ENCODE measurements at places on chromosomes 2 and 18.

GRCh38 chr2:112644155-112644932 lies 1.4 kb upstream of the SLC20A1 start:
- DNase-seq, result peak; percentile 58

- no peak for DNase-seq
Observed at GRCh38 chr18:57943723-57944122, 100.3 kb upstream of the NEDD4L start.

DNA sequence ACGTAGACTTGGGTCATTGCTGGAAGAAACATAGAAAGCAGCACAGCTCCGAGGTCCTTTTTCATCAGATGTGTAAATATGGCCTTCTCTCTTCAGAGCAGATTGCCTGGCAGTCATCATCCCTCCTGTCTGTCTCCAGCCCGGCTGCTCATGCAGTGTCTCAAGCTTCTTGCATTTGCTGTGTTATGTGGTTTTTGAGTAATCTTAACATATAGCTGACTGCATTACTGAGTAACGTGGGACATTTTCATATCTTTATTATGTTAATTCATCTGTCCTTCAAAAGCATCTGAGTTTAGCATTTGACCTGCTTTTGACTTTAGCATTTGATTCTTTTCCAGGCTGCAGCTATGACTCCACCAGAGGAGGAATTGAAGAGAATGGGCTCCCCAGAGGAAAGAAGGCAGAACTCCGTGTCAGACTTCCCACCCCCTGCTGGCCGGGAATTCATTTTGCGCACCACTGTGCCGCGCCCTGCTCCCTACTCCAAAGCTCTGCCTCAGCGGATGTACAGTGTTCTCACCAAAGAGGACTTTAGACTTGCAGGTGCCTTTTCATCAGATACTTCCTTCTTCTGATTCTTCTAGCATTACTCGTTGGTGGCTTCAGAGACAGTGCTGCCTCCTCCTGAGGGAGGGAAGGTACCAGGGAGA lies 116.2 kb downstream of the RAB3GAP1 start:
- no peak for DNase-seq

DNA sequence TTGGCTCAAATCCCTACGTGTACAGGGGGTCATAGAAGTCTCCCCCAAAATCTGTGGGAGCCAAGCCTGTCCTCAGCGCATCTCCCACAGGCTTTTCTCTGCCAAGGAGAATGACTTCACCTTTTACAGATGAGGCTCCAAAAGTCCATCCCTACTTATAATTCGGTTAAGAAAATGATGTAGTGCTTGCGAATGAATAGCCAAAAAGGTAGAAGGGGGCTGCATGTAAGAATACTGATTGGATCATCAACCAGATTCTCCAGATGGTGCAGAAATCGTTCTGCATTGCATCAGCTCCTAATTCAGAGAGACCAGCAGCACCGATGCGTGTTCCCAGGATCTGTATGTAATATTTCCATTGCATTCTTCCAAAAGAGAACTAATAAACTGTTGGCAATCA lies 91.9 kb downstream of the EPHA4 start:
- no peak for DNase-seq

GRCh38 chr2:26654061-26654340 lies 12.8 kb upstream of the CIB4 start:
- no peak for DNase-seq

GRCh38 chr2:216428618-216429350 lies 16.5 kb downstream of the SMARCAL1 start:
- DNase-seq, result no peak

GRCh38 chr2:42142547-42143184 lies 26.5 kb upstream of the EML4 start:
- no peak for DNase-seq

- no peak for DNase-seq
Observed at GRCh38 chr2:8441371-8441770, 240.5 kb upstream of the ID2 start.

DNA sequence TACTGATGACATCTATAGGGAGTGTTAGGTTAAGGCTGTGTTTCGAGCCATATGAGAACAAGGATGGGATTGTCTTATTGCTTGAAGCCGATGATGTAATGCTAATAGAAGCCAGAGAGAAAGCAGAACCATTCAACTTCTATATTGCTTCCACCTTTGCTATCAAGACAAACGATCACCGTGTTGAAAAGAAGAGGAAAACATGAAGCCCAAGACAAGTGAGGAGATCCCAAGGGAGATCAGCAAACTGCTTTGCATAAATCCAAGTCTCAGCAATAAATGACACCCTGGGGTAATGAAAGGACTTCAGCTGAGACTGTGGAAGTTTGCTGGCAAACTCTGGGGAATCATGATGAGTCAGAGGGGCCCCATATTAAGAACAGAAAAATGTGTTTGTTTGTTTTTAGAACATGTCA lies 206.2 kb downstream of the NCKAP5 start:
- DNase-seq, result no peak

GRCh38 chr18:74148543-74149070 lies 284 bp downstream of the TIMM21 start:
- no peak for DNase-seq

DNA sequence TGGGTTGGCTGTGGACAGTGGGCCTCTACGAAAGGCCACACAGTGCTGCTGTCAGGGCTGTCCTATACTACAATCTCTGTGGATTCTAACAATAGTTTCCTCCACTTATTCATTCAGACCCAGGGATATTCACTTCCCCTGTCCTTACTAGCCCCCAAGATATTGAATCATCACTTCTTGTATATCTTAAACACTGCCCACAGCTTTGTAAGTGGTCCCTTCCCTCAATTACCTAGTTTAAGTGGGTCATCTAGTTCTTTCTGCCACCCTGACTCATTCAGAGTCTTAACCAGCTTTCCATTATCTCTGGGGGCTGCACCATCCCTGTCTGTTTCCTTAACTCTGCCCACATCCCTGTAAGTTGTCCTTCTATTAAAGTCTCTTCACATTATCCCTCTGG lies 69.2 kb downstream of the CD28 start:
- no peak for DNase-seq

DNA sequence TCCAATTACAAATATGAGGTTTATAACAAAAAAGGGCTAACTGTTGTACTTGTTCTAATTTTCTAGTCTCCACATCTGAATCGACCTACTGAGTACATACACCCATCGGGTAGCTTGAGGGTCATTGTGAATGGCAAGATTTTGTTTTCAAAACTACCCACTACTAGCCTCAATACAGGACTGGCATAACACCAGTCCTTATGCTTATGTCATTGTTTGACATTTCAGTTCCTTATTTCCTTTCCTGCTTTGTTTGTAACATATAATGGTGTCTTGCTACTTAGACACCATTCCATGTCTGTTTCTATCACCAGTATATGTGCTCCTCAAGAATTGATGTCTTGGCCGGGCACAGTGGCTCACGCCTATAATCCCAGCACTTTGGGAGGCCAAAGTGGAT lies 86.0 kb downstream of the EPHA4 start:
- DNase-seq, result no peak

GRCh38 chr2:43576981-43577892 lies 18.6 kb downstream of the THADA start:
- peak; percentile 6 for DNase-seq

DNA sequence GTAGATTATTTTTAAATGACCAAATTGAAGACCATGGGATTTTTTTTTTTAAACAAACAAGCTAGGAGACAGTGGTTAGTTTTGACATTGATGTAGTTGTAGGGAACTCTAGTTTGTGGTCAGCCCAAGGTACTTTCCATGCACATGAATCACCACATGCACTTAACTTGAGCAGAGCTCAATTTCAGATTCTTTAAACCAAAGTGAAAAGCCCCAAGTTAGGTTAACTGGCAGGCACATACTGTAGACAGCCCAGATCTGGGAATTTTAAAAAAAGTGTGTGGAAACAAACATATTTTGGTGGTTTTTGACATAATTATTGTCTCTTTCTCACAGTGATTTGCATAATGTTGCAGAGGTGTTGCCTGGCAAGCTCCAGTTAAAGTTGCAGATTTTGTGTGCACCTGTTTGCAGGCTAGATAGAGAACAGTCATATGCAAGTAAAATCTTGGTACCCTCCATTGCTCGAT lies 88.4 kb downstream of the BCL2L11 start:
- DNase-seq, result no peak

GRCh38 chr18:59792353-59792752 lies 95.1 kb upstream of the CCBE1 start:
- DNase-seq, result no peak

DNA sequence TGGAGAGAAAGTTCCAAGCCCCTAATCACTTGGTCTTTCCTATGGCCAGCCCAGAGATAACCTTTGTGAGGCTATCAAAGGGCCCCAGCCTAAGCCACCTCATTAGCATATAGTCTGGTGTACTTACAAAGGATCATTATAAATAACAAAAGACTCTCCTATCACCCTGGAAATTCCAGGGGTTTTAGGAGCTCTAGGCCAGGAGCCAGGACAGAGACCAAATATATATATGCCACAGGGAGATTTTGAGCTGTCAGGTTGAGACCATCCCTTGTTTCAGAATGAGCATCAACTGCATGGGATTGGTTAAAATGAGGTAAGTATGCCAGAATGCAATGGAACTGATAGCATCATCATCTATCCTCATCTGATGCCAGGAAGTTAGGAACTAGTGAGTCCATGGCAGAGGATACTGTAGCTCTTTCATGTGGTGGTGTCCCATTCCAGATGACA lies 32.1 kb upstream of the CHRNA1 start:
- DNase-seq, result no peak

- DNase-seq, result no peak
Observed at GRCh38 chr18:48754993-48755473, 195.7 kb downstream of the SMAD7 start.

- no peak for DNase-seq
Observed at GRCh38 chr2:26088038-26088643, 54.3 kb downstream of the RAB10 start.

- DNase-seq, result no peak
Observed at GRCh38 chr2:163044114-163044513, 205.5 kb upstream of the KCNH7 start.

- no peak for DNase-seq
Observed at GRCh38 chr2:169673921-169674320, 20.3 kb downstream of the CFAP210 start.

- peak; percentile 64 for DNase-seq
Observed at GRCh38 chr2:58448065-58448507, 207.0 kb upstream of the FANCL start.

GRCh38 chr18:26082475-26082874 lies 7.9 kb downstream of the SS18 start:
- no peak for DNase-seq

DNA sequence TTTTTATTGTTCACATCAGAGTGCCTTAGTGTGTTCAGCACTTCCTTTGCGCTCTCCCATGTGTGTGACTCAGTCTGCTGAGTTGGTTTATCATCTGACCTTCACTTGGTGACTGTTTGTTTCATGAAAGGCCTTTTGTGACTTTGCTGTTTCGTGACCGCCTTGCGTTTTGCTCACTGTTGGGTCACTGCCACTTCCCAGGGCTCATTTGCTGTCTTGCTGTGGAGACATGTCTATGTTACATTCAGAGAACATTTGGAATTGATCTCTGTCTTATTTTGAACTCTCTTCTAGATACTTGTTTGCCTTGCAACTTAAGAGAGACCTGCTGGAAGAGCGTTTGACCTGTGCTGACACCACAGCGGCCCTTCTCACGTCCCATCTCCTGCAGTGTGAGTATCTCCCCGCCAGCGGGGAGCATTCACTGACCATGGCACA lies 54.7 kb downstream of the FARP2 start:
- no peak for DNase-seq

- peak; percentile 26 for DNase-seq
Observed at GRCh38 chr2:222424729-222425671, 657 bp downstream of the SGPP2 start.

DNA sequence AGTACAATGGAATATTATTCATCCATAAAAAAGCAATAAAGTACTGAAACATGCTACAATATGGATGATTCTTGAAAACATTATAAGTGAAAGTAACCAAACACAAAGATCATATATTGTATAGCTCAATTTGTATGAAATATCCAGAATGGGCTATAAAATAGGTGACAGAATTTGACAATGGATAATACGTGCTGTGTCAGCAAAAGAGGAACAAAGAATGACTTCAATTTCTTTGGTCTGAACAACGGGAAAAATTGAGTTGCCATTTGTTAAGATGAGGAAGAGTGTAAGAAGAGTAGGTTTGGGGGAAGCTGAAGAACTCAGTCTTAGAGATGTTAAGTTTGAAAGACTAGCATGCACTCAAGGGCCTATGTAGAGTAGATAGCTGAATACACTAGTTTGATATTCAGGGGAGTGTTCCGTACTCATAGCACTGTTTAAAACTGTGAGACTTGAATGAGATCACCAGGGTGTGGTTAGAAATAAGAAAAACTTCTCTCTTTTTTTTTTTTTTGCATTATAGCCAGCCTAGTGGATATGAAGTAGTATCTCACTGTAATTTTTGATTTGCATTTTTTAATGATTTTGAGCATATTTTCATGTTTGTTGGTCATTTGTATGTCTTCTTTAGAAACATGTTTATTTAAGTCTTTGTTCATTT lies 213.6 kb downstream of the NR4A2 start:
- DNase-seq, result no peak

DNA sequence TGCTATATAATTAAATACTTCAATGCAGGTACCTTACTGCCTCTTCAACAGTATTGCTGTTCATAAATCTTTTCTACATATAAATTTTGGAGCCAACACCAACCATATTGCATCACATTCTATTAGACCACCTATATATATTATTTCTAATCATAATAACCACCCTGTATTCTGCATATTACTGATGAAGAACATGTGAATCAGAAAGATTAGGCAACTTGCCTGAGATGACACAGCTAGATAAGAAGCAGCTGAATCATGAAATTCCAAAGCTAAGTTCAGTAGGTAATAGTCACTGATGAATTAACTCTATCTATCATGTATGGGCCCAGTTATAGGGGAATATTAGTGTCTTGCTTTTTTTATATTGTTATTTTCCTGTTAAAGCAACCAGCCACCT lies 161.8 kb downstream of the AGPS start:
- DNase-seq, result no peak

DNA sequence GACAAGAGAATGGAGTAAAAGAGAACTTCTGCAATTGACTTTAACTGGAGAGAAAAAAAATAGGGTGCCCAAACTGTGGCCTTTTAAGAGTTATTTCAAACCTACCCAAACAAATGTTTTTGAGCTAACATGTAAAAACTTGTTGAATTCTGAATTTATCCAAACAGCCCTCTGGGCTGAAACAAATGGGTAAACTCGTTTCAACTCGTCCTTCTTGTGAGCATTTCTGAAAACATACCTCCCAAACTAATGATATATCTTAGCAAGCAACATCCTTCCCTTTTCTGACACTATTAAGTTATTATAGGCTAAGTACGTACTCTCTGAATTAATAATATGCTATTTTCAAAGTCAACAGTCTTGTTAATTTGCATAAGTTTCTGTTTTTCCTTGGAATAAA lies 793.0 kb upstream of the ACVR2A start:
- no peak for DNase-seq

Data from PC-9 (cell line).